Activated CD4-positive, alpha-beta memory T cell treated with anti-CD3 and anti-CD28 coated beads, Interleukin-2, amount 10 ng/mL, durations not matched to agents 7 days and 5 days (primary cell): ENCODE measurements at places on chromosomes 12 and 14. TPM values are rescaled to one million over a fixed set of nuclear protein-coding genes. Genes with fewer than 3 reads are reported as not detected.

DNAH10 gene
- not detected for total RNA-seq

GPR68 gene
- 36.9 TPM for total RNA-seq

DNA sequence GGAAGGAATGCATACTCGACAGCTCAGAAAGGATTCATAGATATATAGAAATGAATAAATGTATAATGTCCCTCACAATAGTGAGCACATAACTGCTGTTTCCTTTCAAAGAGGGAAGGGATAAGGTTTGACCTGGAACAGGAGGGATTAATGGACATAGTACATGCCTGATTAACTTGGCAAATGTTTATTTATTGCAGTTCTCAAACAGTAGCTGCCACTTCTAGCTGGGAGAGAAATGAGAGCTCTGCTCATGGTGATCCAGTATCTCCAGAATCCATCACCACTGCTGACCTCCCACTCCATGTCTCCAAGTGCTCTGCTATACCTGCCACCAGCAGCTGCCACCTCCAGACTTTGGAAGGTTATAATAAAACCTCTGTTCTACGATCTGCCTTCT, 108.1 kb downstream of the LRIG3 start:
- no peak for DNase-seq

ULK1 gene
- 35.2 TPM for total RNA-seq

DNA sequence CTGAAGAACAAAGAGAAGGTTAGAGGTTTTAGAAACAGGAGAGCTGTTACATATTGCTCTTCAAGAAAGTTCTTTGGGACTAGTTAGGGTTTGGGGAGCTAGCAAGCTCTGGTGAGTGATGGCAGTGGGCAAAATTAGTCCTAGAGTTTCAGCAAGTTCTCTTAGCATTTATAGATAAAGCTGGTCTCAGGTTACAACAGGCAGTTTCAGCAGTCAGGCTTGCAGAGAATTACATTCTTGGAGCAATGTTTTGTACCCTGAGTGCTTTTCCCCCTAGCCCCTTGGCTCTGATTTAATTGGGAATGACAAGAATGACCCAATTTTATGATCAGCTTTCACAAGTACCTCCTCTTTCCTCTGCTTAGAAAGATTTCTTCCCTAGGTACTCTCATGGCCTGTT, 21.4 kb upstream of the EID3 start:
- no peak for DNase-seq

- peak; percentile 74 for DNase-seq
Observed at GRCh38 chr14:99793213-99794150, at the start of gene EML1. TSS of gene EML1 (plus strand) at chr14:99793413. CDS start at chr14:99793477, 64 bp downstream.

RFX4 gene
- not detected for total RNA-seq

DNA sequence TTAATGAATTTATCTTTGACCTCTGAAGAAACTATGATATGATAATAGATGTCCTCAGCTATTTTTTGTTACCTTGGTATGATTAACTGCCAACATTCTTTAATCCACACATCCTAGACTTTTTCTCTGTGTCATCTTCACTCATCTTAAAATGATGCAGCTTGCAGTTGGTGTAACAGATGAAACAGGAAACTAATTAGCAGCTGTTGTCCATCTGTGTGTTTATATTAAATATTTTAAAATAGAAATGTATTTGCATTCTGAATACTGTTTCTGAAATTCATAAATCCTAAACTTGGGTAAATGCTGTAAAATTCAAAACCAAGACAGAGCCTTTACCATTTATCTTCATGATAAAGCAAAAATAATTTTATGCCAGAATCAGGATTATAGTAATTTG, 56.1 kb upstream of the GARIN2 start:
- no peak for DNase-seq

- DNase-seq: no peak
Observed at GRCh38 chr14:63922696-63923421, 70.1 kb downstream of the SYNE2 start.

DNA sequence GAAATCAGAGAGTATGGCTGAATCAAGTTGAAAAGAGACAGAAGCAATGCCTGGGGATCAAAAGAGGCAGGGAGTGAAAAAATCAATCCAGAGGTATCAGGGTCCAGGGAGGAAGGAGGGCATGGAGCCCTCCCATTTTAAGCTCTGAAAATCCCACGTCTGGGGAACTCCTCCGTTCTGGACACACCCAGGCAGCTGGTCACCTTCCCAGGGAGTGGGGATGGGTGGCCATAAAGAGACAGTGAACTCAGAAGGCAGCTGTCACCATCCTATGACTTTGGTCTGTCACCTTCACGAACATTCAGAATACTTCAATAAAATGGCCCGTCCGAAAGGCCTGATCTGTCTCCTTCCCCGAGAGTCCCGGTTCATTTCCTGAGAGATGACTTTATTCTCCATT, 71.6 kb downstream of the MAP1LC3B2 start:
- DNase-seq: no peak
